ENCODE measurements at places on chromosomes 5 and 9.

GRCh38 chr9:127426756-127427155 is 2.6 kb downstream of the ZNF79 start:
- no peak for DNase-seq

DNA sequence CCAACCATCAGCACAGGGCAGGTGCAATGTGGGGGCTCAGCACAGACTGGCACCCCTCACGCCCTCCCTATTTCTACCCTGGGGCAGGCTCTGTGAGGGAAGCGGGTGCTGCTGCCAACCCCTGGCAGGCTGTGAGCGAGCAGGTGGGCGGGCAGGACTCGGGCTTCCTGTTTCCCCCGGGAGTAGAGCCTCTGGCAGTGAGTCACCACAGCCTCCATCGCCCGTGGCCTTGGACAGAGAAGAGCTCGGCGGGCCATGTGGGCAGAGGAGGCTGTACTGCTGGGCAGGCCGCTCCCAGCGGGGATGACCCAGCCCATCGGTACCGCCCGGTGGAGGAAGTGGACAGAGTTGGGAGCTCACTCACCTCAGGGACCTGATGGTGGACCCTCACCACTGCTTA is 16.6 kb downstream of the KCNT1 start:
- DNase-seq = peak; percentile 36

GRCh38 chr5:133843911-133844310 is 124.5 kb downstream of the C5orf15 start:
- DNase-seq = no peak

GRCh38 chr9:103627731-103628130 is 466.4 kb upstream of the SMC2 start:
- DNase-seq = no peak

- peak; percentile 82 for DNase-seq
These were observed 704 bp downstream of the SUSD1 start for GRCh38 chr9:112174222-112174964.

- DNase-seq = no peak
These were observed 1208.2 kb upstream of the C9orf72 start for GRCh38 chr9:28781481-28781880.

- DNase-seq = no peak
These were observed 25.7 kb upstream of the EEIG1 start for GRCh38 chr9:128006332-128006996.

GRCh38 chr5:111135363-111135762 is 43.2 kb downstream of the WDR36 start:
- no peak for DNase-seq

- peak; percentile 10 for DNase-seq
These were observed 107.6 kb upstream of the RASGRF2 start for GRCh38 chr5:80852331-80853245.

GRCh38 chr5:69213513-69214215 is 21.0 kb upstream of the CDK7 start:
- no peak for DNase-seq

- no peak for DNase-seq
These were observed 22.1 kb downstream of the P4HA2 start for GRCh38 chr5:132205385-132206125.

DNA sequence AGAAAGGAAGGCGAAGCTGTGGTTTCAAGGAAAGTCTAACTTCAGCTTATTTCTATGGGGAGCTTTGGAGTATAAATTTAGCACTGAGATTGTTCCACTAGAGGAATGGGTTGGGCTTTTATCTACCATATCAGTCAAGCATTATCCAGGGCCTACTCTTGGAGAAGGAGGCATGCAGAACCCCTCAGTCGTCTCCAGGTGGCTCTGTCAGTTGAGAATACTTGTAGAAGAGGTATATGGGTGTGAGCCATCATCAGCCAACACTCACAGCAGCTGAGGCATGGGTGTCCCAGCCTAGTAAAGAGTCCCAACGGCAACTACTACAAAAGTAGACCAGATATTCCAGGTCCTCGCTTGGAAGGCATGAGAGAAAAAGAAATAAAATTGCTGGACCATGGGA is 548.5 kb upstream of the GRAMD2B start:
- no peak for DNase-seq

GRCh38 chr5:145680169-145680568 is 155.0 kb downstream of the PRELID2 start:
- no peak for DNase-seq

GRCh38 chr5:79932510-79933504 is 58.3 kb downstream of the MTX3 start:
- no peak for DNase-seq

DNA sequence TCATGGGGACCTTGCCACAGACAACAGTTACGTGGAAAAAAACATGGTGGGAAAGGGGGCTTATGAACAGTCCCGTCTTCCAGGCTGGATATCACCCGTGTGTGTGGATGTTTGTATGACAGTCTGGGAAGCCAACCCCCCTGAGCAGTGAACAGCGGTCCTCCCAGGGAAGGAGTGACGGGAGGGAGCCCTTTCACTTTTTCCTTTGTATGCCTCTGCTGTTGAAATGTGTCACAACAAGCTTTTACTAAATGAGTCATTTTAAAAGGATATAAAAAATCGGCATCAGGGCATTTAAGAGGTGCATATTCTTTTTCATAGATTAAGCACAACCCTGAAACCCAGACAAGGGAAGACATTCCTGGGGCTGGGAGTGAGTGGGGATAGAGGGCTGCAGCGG is 5.1 kb downstream of the MYMK start:
- DNase-seq = no peak

Data from inflammatory macrophage treated with lipopolysaccharide for 4 hours (primary cell).